ENCODE measurements at places on chromosomes 13 and 19. TPM values are rescaled to one million over a fixed set of nuclear protein-coding genes. Genes with fewer than 3 reads are reported as not detected.
A peak's percentile ranks its signal among the peaks of the same experiment; 100 is the strongest.

Gene CYP2F1
- total RNA-seq: not detected

Gene ZNF253
- 8.9 TPM for total RNA-seq

Gene ZNF763
- 0.39 TPM for total RNA-seq

Gene ZNF729
- total RNA-seq: not detected

Gene LSM4
- 209 TPM for total RNA-seq

Gene PGLYRP2
- total RNA-seq: not detected

Gene PRX
- total RNA-seq: 3.4 TPM

Gene VSTM2B
- total RNA-seq: not detected

Gene CACNA1A
- total RNA-seq: 0.51 TPM

Gene RNF225
- total RNA-seq: 1.6 TPM

Gene ZFR2
- total RNA-seq: 0.74 TPM

Gene IGFL2
- not detected for total RNA-seq

Gene CLEC11A
- not detected for total RNA-seq

Gene AMH
- 21.9 TPM for total RNA-seq

Gene PSG11
- total RNA-seq: not detected

Gene SLC27A5
- 10.7 TPM for total RNA-seq

Gene ZNF112
- 4.3 TPM for total RNA-seq

Gene CBLC
- 0.80 TPM for total RNA-seq

- no peak for DNase-seq
These were observed 17.0 kb upstream of the COX7A1 start for GRCh38 chr19:36169084-36169760.

- DNase-seq: no peak
These were observed 10.4 kb downstream of the TLE6 start for GRCh38 chr19:2987797-2988196.

- no peak for DNase-seq
These were observed 3.8 kb upstream of the APC2 start for GRCh38 chr19:1445932-1446712.

GRCh38 chr13:99507986-99508385 is 6.7 kb downstream of the TM9SF2 start:
- no peak for DNase-seq

- DNase-seq: no peak
These were observed 11.1 kb downstream of the SLC7A10 start for GRCh38 chr19:33214596-33214995.

- DNase-seq: no peak
These were observed 220.1 kb downstream of the FOXO1 start for GRCh38 chr13:40446365-40446764.

- no peak for DNase-seq
These were observed 109.1 kb upstream of the TRPC4 start for GRCh38 chr13:37978680-37979079.

DNA sequence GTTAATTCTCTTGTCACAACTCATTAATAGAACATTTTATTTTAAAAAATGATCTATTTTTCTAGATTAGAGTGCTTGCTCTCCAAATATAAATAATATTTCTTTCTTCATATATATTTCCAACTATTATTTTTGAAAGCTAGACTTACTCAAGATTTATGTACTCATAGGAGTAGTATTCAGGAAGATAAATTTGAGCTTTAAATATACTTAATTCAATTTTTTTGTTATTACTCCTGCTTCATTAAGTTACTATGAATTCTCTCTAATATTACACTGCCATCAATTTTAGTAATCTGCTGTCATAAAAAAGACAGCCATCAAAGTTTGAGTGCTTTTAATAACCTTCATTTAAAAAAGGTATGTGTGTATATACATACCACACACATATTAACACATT is 161.9 kb upstream of the PCDH9 start:
- no peak for DNase-seq

- DNase-seq: no peak
These were observed 64.5 kb downstream of the ABCC4 start for GRCh38 chr13:95236774-95237173.

DNA sequence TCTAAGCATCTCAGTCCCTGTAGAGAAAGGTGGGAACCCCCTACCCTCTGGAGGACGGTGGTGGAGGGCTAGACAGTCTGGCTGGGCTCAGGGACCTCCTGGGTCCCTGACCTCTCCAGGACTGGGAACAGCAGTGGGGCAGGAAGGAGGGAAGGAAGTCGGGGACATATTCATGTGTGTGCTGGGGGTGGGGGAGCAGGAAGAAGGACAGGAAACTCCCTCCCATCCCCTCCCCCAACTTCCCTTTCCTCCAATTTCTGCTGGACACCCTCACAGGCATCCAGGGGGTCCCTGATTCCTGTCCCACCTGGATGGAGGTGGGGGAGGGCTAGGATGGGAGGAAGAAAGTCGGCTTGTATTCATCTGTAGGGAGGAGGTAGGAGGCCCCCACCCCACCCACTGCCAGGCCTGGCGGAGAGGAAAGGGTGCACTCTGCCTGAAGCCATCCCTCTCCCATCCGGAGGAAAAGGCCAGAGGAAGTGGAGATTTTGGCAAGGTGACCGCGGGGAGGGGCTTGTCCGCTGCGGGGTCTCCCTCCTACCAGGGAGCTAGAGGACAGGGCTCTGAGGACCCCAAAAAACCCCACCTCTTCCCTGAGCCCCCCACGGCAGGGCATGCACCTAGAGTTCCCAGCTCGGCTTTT is 2.3 kb downstream of the NOVA2 start:
- no peak for DNase-seq

DNA sequence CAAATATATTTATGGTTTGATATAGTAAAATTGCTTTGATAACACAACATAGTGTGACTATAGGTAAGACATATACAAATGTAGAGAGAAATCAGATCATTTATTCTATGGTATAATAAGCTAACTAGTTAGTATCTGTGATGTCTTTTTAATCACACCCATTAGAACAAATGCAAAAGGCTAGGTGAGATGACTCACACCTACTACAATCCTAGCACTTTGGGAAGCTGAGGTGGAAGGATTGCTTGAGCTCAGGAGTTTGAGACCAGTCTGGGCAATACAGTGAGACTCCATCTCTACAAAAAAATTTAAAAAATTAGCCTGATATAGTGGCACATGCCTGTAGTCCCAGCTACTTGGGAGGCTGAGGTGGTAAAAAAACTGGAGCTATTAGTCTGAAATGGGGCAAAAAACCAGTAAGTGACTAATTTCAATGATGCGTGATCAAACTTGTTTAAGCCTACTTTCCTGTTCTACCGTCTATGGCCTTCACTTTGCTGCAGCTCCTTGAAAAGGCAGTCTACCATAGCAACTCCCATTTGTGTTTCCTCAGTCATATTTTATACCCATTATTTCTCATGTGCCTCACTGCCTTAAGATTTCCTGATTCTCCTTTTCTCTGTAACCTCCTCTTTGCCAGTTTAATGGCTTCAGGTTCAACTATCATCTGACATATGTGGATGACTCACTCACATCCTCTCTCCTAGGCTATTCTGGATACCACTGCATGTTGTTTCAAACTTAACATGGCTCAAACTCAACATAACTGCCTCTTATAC is 12.5 kb downstream of the ALG5 start:
- DNase-seq: no peak

- DNase-seq: no peak
These were observed 815.9 kb downstream of the PCDH9 start for GRCh38 chr13:66414066-66414800.

GRCh38 chr19:50777830-50778303 is 7.6 kb downstream of the GPR32 start:
- DNase-seq: no peak

GRCh38 chr19:11100049-11100448 is 10.8 kb downstream of the LDLR start:
- no peak for DNase-seq

DNA sequence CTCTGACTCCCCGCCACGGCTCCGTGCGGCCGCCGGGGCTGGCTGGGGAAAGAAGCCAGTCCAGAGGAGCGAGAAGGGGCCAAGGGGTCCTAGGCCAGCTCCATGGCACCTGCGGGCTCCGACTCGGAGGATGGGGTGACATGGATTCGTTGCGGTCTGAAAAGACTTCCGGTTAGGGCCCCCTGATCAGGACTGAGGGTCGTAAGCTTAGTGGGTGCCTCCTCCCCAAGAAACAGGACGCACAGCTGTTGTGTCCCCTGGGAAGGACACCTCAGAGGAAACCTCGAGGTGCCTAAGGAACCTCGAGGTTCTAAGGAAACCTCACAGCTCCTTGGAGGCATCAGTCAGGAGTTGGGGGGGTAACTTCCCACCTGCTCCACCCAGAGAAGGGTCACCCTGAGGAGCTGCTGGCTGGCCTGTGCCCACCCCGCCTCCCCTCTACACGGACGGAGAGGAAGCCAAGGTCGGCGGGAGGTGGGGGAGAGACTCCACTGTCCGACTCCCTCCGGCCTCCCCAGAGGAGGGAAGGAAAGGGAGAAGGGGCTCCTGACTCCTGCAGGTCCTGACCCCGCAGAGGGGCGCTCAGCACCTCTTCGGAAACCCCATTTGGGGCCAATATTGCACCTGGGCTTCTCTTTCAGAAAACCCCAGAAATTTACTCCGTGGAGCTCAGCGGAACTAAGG is 855 bp downstream of the ATP12A start:
- no peak for DNase-seq

GRCh38 chr19:31154021-31154420 is 195.2 kb downstream of the TSHZ3 start:
- no peak for DNase-seq

DNA sequence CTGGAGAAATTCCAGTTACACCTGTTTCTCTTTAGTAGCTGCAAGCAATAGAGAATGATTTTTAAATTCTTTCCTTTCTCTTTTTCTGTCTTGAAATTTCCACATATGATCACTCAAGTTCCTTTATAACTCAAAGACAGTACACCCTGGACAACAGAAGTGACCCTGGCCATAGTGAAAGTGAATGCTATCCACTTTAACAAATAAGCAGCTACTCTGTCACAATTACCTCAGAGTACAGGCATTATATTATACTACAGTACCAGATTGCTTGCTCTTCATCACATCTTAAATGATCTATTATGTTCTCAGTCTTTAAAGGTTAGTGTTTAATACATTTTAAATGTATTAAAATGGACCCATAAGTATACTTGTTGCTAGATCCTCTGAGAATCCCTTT is 136.2 kb downstream of the KLF12 start:
- DNase-seq: no peak

GRCh38 chr19:345320-345879 is 804 bp upstream of the MIER2 start:
- no peak for DNase-seq

- no peak for DNase-seq
These were observed 135.7 kb downstream of the MIPEP start for GRCh38 chr13:23753458-23753857.

DNA sequence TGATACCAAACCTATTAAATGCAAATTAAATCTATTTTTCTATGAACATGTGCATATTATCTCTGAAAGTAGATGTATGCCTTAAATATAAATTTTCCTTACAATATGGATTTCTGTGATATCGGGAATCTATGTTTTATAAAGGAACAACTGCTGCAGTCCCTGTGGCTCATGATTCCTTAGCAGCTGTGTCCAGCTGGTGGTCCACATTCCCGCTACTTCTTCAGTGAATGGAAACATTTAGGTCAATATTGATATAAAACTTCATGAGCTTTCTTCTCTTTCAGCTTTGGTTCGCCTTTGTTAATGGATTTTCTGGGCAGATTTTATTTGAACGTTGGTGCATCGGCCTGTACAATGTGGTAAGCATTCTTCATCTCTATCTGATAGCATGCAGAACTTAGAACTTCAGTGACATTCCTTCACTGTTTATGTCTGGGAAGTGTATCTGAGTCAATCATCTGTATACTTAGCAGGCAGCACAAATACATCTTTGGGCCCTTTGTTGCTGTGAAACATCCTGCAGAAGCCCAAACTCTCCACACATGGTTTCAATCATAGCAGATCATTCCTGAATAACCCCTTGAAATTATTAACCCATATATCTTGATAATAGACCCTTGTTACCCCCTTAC is 223.9 kb downstream of the SHISA2 start:
- no peak for DNase-seq

DNA sequence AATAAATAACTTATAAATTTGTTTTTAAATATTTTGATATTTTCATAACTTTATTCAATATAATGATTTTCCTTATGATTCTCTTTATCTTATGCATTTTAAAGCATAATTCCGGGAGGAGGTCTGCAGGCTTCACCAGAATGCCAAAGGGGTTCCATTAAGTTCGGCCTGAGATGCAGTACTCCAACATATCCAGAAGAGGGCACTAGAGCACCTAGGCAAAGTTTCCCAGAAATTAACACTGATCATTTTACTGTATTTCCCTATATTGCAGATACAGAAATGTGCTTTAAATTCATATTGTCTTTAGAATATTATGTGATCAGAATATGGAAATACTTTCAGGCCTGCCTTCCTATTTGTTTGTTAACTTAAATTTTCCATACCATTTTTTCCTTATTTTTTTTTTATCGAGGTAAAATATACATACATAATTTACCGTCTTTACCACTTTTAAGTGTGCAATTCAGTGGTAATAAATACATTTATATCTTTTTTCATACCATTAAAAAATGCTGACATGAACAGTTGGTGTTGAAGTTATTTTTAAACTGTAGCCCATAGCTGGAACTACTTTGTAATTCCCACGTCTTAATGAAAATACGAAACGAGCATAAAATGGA is 58.9 kb upstream of the TM9SF2 start:
- peak; percentile 41 for DNase-seq

- no peak for DNase-seq
These were observed 38.3 kb upstream of the SPRY2 start for GRCh38 chr13:80379245-80379644.

DNA sequence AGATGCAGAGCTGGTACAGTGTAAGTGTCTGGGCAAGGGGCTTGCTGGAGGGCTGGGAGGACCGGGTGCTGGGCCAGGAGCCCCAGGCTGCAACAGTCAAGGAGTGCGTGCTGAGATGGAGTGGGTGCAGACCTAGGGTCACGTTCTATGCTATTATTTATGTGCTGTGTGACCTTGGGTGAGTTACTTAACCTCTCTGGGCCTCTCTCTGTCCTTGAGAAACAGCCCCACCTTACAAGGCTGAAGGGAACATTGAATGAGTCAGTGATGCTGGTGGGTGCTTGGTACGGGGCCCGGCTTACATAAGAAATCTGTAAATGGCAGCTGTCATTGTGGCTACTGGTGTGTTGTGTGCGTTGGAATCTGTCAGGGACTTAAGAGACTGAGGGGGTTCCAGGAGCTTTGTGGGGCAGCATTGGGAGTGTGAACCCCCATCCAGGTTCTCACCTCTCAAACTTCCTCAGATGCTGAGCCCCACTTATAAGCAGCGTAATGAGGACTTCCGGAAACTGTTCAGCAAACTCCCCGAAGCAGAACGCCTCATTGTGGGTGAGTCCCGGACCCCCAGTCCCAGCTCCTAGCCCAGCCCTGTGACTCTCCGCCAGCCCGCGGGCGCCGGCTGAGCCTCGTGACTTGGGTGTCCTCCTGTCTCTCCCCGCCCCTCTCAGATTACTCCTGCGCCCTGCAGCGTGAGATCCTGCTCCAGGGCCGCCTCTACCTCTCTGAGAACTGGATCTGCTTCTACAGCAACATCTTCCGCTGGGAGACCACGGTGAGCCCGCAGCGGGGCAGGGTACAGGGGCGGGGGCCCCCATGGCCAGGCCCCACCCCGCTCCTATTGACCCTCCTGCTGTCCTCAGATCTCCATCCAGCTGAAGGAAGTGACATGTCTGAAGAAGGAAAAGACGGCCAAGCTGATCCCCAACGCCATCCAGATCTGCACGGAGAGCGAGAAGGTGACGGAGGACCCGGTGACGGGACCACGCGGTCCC is 9.6 kb downstream of the GRAMD1A start:
- DNase-seq: no peak
